Right lobe of liver (tissue), 6 donors: ENCODE measurements at places on chromosomes 5 and 9. TPM values are rescaled to one million over a fixed set of nuclear protein-coding genes. Genes with fewer than 3 reads are reported as not detected.

GRCh38 chr5:178417391-178417811, 172.8 kb downstream of the COL23A1 start:
- DNase-seq: no peak

The TRIM41 gene
- total RNA-seq: 13.3 TPM

The ZBTB6 gene
- total RNA-seq: 4.3 TPM

DNA sequence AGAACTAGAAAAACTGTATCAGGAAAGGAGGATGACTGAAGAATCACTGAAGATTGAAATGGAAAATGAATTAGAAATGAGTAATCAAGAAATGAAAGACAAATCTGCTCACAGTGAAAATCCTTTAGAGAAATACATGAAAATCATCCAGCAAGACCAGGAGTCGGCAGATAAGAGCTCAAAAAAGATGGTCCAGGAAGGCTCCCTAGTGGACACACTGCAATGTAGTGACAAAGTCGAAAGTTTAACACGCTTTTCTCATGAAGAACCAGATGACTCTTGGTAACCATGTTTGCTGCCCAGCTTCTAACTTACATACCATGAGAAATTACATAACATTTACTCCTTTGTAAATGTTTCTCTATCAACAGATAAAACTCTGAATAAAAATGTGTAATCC, 37.1 kb downstream of the CPLANE1 start:
- no peak for DNase-seq

- DNase-seq: no peak
These were observed 157.7 kb downstream of the SLF1 start for GRCh38 chr5:94776167-94776566.

The FOXD4L4 gene
- total RNA-seq: not detected

GRCh38 chr5:120655828-120656435, 191.8 kb downstream of the PRR16 start:
- no peak for DNase-seq

- no peak for DNase-seq
These were observed 162.7 kb downstream of the ZNF608 start for GRCh38 chr5:124583469-124584350.

The NR4A3 gene
- 0.31 TPM for total RNA-seq

DNA sequence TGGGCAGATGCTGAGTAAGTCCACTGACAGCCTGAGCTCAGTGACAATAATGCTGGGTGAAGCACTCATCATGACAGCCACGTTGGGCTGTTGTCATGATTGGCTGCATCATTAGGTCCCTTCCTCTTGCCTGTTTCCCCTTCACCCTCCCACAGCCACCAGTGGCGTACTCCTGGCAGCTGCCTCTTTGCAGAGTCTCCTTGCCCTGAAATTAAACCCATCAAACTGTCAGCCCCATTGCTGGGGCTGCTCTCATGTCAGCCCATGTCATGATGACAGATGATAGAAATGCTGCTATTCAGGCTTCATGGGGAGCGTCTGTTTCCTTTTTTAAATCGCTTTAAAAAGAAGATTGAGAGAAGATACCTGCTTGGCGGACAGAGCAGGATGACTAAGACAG, 327.4 kb downstream of the AGTPBP1 start:
- no peak for DNase-seq

DNA sequence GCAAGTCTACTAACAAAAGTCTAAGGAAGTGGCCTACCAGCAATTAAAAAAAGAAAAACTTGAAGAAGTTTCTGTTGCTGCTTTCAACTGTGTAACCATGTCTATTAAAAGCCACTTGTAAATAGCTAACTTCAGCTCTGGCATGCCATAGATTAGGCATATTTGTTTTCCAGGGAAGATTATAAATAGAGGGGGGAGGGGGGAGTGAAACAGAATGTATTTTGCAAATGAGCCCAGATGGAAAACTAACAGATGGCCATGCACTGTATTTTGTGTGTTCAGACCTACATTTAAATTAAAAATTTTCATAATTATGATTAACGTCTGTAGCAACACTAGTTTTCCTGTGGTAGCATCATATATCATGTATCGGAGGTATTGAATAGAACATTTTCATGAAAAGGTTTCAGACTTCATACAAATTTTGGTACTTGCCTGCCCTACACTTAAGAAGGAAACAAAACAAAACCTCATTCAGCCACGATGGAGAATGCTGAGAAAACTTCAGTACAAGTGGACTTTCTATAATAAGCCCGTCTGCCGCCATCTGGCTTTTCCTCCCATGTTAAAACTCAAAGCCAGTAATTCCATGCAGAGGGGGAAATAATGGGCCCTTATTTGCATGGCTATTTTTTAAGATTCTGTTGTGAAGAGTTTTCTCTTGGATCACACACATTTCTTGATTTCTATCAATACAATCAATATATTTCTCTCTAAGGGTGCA, 220.4 kb upstream of the SMARCA2 start:
- DNase-seq: no peak

DNA sequence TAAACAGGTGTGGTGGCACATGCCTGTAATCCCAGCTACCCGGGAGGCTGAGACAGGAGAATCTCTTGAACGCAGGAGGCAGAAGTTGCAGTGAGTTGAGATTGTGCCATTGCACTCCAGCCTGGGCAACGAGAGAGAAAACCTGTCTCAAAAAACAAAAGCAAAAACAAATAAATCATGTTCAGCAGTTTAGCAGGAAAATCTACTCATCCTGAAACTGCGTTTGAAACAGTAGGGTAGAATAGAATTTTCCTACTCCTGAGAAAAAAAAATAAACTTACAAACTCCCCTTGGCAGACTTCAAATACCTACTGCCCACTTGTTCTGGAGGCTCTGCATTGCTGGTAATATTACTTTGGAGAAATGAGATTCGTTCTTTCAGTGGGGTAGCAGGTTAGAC, 367.7 kb downstream of the GADD45G start:
- no peak for DNase-seq

- DNase-seq: no peak
These were observed 44.5 kb upstream of the CDH6 start for GRCh38 chr5:31148959-31149475.

GRCh38 chr9:127697575-127697974, 9.2 kb upstream of the CFAP157 start:
- no peak for DNase-seq

DNA sequence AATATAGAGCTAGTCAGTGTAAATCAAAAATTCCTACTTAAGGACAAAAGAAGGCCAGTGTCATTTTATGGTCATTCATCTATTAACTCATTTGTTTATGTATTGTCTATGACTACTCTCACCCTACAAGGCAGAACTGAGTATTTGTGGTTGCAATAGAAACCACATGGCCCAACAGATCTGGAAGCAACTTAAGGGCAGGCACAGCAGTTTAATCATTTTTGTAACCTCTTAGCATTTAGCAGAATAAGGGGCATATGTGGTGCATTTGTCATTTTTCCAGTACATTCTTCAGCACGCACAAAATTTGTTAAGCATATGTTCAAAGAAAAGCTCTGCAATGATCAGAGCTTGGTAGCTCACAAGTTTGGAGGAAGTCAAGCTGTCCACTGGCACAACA, 1.1 kb downstream of the FKBP15 start:
- no peak for DNase-seq

DNA sequence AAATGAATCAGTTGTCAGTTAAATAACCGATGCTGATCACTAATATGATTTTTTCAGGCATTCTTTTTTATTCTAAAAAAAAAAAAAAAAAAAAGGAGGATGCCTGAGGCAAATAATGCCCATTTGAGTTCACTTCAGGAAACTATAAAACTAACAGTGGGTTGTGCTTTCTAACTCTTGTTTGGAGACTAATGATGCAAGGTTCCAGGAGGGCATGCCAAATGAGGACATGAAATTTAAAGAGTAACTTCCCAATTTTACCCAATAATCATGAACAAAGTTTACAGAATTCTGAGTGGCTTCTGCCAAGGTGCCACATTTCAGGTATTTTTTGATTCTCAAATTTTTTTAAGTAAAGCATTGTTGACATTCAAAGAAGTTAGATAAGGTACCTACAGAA, 41.0 kb downstream of the CEP120 start:
- no peak for DNase-seq

GRCh38 chr5:133398646-133399101, 213.7 kb downstream of the FSTL4 start:
- no peak for DNase-seq

The ENTPD2 gene
- total RNA-seq: 2.1 TPM

DNA sequence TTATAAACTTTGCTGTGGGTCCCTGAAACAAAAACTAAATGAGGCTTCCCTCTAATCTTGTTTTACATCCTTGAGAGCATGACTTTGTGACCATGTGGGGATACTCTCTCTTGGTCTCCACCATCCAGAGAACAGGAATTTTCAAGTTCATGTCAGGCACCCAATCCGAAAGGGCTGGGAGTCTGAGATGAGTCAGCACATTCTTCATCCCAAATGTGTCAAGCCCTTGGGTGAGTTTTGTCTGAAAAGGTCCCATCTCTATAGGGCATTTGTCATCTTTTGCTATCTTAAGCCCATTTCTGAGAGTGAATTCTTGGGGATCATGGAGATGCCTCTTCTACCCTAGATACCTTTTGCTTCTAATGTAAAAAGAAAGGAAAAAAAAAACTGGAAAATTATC, 26.9 kb upstream of the RAPGEF6 start:
- no peak for DNase-seq

DNA sequence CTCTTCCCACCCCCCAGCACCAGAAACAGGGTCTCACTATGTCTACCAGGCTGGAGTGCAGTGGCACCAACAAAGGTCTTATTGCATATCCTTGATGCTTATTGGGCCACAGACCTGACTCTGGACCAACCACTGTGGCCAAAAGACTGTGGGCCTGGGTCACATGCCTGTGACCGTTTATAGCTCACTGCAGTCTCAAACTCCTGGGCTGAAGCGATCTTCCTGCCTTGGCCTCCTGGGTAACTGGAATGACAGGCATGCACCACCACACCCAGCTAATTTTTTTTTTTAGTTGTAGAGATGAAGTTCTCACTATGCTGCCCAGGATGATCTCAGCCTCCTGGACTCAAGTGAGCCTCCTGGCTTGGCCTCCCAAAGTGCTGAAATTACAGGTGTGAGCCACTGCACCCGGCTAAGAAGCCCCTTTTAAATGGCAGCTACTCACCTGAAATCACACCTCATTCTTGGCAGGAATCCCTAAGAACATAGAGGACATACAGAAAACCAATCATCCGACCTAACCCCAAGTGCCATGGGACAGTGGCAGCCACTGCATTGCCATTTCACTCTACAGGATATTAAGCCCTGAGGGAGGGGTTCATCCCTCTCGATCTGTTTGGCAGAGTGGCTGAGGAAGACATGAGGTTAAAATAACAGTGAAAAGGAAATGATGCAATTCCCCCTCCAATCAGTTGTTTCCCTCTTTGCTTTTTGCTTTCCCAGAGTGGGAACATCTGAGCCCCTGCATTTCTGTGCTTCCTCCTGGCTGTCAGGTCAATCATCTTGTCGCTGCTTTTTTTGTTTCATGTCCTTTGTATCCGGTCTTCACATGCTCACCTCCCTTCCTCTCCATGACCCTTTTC, 74.6 kb downstream of the LRRC70 start:
- no peak for DNase-seq

The GHR gene
- total RNA-seq: 75.2 TPM

DNA sequence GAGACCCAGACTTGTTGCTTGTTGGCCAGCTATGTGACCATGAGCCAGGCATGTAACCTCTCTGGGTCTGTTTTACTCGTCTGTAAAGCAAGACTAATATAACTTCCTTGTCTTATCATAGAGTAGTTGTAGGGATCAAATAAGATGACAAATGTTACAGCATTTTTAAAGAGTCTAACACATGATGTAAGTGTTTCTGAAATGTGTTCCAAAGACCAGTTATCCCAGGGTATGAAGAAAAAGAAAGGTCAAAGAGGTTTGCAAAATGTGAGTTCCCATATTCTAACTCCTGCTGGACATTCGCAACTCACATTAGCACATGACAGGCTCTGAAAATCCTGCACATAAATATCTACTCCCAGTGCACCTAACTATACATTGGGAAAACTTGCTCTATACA, 28.5 kb upstream of the MATR3 start:
- DNase-seq: no peak

DNA sequence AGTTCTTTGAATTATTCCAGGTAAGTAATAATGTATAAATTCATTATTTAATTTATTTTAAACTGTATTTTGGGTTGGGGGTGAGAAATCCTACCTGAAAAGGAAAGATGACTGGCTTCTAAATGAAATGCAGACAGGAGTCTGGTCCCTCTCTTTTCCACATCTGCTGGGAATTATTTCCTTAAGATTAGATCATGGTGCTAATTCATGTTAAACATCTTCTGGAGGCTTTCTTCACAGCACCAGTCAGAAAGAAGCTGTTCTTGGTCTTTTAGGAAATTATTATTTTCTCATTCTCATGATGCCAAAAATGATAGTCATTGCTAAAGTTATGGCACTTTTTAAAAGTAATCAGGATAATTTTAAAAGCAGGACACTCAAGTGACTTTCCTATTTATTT, 254.2 kb downstream of the CWC27 start:
- no peak for DNase-seq

GRCh38 chr5:12360218-12360617, 456.0 kb upstream of the CTNND2 start:
- DNase-seq: no peak

DNA sequence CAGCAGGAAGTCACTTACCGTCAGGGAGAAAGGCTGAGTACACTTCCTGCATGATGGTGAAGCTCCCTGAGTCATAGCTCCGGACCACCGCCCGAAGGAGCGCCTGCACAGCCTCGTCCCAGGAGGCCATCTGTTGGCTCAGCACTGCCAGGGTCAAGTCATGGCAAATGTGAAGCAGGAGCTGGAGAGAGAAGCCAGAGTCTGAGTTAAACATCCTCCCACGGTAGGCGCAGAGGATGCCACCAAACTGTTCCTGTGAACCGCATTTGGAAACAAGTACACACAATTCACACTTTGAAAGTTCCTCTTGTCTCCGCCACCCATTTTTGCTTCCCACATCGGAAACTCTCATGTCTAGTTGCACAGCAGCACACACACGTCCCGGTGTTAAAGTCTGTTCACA, 33.9 kb downstream of the CNOT8 start:
- DNase-seq: no peak

DNA sequence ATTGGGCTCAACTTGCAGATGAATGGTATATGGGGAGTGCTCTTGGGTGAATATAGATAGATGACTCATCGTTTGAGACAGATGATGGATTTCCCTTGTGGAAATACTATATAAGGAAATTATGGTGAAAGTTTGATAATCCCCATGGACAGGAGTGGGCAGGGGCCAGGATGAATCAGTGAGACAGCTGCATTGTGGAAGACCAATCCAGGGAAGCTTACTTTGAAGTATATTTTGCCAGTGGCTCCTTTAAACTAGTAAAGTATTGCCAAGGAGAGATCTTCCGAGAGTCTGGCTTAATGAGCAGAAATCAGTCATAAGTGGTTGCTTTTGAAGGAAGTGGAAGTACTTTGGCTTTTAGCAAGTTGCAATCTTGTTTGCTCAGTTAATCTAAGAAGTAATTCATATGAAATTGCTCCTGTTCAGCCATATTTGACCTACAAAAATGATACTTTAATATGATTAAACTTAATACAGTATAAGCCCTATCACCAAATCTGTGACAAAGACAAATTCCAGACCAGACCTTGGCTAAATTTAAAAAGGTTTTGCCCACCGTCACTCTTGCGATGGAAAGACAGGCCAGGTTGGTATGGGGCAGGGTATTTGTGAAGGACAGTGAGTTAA, 9.3 kb upstream of the TNC start:
- DNase-seq: no peak
